Stimulated activated CD8-positive, alpha-beta memory T cell treated with anti-CD3 and anti-CD28 coated beads, Interleukin-4, amount 100 ng/mL, for 1 hour (primary cell): ENCODE measurements at places on chromosomes 7 and 10.

- no peak for DNase-seq
Observed at GRCh38 chr10:21292763-21293517, 232.5 kb downstream of the SKIDA1 start.

- no peak for DNase-seq
Observed at GRCh38 chr7:32179567-32179966, 109.4 kb upstream of the PDE1C start.

- no peak for DNase-seq
Observed at GRCh38 chr10:75540981-75541380, 109.6 kb downstream of the LRMDA start.

DNA sequence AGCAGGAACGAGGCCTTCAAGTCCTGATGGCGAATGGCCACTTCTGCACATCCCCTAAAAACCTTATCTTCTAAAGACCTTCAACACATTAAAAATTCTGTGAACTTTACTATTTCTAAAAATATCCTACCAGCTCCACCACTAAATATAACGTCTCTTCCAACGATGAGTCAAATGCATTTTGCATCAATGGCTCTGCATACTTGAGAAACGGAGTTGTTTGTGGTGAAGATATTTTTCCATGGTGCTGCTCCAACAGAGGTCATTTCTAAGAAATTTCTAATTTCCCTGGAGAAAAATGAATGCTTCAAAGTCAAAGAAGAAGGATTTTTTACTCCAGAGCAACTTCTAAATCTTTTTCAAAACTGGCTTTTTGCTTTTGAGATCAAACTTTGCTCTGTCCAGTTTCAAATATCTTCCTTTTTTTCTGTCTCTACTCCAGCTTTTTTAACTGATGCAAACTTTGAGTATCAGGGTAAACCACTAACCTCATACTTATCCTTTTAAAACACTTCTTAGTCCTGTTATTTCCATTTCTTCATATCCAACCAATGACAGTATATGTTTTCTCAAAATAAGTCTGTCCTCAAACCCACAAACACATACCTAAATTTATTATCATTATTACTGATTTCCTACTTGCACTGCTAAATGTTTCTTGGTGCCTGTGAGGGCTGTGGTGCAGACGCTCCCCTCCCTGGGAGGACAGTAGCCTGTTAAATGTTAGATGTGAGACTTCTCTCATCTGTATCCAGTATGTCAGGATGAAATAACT is 258.1 kb downstream of the KLF6 start:
- DNase-seq: no peak

- no peak for DNase-seq
Observed at GRCh38 chr10:21528236-21529031, 3.0 kb upstream of the SKIDA1 start.

DNA sequence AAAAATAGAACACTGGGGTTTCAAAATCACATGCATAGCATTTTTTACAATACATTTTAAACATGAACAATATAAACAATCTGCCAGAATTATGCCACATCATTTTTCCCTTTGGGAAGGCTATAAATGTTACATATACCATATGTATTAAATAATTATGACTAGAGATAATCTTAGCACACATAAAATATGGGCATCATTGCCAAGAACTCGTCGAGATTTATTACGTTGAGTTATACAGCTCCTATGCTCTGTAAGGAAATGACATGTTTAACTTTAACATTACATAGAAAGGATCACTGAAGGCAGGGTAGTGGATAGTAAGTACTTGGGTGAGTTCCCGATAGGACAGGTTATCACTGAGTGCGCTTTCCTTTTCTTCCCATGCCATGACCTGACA is 267.8 kb downstream of the PARD3 start:
- DNase-seq: no peak

- DNase-seq: no peak
Observed at GRCh38 chr10:72340510-72341261, 14.0 kb downstream of the DNAJB12 start.

- no peak for DNase-seq
Observed at GRCh38 chr7:1113548-1113885, 25.6 kb downstream of the GPER1 start.

DNA sequence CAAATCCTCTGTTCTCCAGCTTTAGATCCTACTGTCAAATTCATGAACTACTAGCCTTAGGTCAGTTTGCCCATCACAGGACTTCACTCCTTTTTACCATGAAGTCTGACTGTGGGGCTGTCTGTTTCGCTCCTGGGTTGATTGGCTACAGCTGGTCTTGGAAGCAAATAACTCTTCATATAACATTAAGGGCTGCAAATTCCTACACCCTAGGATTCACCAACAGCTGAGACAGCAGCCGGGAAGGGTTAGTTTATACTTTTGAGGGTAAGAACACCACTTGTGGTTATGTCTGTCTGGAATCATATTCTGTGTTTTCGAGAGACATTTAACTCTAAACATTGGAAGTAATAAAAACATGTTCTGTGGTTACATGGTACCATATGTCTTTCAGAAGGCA is 55.9 kb upstream of the KIAA1217 start:
- DNase-seq: no peak

DNA sequence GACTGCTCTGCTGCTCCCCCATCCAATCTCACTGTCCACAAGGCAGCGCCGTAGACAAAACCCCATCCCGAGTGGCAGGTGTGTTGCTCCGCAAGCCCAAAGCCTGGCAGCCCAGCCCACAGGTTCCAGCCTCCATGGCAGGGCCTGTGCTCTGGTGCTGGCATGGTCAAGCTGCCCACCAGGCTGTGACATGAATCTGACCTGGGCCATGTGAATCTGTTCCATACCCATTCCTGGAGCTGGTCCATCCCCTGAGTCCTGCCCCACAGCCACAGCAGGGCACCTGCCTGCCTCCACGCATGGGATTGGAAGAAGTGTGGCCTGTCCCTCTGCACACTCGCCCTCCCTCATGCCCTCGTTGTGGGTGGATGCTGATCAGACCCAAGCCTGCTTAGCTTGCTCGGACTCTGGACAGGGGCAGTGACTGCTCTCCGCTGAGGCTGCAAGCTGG is 128.8 kb downstream of the PTPN20 start:
- DNase-seq: no peak

DNA sequence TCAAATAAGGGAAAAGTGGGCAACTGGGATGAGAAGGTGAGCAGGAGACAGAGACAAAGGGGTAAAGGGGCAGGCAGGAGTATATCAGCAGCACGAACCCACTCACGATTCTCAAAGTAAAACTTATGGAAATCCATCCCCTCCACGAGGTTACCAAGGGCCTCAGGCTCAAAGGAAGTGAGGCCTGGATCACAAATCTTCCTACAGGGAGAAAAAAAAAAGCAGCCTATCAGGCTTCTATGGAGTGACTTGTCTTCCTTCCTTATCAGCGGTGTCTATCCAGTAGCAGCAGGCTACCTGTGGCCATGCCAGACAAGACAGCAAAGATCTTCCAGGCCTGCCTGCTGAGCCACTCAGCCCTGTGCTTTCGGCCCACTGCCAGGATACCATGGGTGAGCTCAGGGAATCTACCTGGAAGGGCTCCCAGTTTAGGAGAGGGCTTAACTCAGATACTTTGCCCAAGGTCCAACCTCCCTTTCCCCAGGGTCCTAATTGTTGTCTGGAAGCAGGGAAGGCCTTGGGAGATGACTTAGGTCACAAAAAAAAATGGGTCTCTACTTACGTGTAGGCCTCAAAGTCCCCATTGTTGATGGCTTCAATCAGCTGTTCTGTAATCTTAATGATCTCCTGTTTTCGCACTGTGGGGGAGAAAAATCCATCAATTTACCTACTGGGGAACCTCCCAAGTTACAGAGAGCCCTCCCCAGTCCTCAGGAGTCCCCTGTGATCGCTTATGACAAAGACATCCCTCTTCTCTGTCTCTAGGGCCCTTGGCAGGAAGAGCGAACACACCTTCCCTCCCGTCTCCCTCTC is 5.7 kb upstream of the NDST2 start:
- no peak for DNase-seq

GRCh38 chr10:82266438-82266837 is 391.4 kb downstream of the NRG3 start:
- no peak for DNase-seq

DNA sequence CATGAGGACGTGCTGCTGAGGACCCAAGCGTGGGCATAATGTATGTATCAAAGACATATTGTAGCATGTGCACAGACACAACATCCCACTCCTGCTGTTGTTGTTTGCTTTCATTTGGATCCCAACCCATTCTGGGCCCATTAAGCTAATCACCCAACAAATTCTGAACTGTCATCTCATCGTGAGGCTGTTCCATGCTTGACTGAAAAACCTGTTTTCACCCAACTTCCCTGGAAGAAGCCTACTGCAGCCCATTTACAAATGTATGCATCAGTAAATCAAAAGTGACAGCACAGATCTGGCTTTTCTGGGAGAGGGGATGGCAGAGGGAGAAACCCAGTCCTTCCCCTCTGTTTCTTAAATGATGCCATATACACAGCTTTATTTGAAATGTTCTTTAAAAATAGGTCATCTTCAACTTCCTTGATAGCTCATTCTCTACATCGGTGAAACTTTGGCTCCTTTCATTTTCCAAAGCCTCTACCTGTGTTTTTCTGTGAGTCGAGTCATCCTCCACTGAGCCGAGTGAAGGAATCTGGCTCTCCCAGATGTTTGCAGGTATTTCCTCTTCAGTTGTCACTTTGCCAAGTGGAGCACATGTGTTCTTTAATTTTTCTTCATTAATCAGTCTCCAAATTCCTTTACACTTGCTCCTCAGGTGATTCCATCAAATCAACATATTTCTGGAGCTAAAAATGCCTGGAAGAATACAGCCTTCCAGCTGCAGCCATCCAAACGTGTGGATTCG is 151.8 kb downstream of the CHN2 start:
- no peak for DNase-seq

- DNase-seq: no peak
Observed at GRCh38 chr7:100471021-100471420, 7.0 kb upstream of the SPACDR start.

- DNase-seq: no peak
Observed at GRCh38 chr10:63760034-63760707, 239.0 kb downstream of the REEP3 start.

DNA sequence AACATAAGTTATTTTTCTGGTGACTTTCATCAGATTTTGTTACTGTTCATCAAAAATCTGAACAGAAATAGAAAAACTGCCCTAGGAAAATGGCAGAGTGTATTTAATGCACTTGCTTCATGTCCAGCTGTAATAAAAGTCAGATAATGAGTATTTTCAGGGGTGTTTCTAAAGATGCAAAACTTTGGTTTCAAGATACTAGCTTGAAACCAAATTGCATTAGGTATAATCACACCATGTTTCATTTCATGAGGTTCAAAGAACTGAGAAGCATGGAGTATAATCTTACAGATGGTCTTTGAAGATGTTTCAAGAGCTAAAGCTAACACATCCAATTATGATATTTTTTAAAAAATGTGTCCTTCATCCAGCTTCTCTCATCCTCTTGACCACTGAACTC is 128.9 kb downstream of the NRCAM start:
- no peak for DNase-seq

- DNase-seq: no peak
Observed at GRCh38 chr10:45053569-45054100, 52.9 kb downstream of the ZNF22 start.

DNA sequence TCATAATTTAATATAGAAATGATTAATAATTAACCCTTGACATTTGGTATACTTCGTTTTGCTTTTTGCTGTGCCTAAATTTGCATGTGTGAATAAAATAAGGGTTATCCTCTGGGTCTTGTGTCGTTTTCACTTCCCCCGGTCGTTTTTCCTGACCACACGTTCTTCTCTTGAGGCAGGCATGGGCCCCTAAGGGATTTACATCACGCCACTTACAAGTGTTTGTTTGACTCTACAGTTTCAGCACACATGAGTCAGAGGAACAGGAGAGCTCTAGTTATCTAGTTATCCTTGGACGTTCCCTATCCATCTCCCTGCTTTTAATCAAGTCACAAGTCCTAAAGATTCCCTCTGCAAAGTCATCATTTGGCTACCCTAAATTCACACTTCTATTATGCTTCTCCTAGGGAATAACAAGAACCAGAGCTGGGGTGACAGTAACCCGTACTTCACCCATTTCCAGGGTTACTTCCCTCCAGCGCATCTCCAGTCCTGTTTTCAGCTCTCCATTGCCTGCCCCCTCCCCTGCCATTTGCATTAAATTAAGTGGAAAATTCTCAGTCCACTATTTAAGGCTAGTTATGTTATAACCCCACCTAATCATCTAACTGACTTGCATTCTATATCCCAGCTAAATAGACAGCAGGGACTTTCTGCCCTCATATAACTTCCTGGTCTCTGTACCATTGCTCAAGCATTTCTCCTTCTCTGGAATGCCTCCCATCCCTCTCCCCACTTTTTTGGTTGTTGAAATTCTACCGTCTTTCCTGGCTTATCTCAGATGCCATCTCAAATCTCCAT is 206.9 kb downstream of the PTEN start:
- no peak for DNase-seq

- no peak for DNase-seq
Observed at GRCh38 chr7:6559896-6560295, 8.6 kb upstream of the GRID2IP start.

DNA sequence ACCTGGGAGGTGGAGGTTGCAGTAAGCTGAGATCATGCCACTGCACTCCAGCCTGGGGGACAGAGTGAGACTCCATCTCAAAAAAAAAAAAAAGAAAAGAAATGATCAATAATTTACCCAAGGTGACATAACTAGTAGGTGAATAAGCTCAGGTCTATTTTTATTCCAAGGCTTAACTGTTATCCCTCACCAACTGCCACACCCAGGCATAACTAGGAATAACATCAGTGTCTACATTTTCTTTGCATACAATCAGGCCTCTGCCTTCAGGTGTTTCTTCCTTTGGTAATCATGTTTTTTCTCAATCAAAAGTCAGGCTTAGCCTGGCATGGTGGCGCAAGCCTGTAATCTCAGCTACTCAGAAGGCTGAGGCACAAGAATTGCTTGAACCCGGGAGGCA is 26.6 kb downstream of the CPEB3 start:
- DNase-seq: no peak

DNA sequence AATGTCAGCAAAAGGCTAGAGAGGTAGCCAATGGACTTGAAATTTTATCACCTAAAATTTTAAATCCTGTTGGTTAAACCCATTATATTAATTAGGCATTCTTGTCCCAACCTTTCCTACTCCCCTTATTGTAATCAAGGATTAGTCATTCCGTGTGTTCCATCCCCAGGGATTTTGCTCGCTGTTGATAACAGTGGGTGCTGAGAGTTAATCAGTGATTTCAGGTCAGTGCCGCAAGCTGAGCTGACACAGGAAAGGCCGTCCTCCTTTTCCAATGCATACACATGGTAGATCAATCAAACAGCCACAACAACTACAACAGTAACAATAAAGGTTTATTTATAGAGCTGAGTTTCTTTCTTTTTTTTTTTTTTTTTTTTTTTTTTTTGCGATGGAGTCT is 271.4 kb downstream of the ACTR3B start:
- no peak for DNase-seq

GRCh38 chr10:22229802-22230157 is 12.0 kb upstream of the EBLN1 start:
- no peak for DNase-seq

GRCh38 chr7:122847871-122848473 is 38.3 kb downstream of the CADPS2 start:
- no peak for DNase-seq

GRCh38 chr7:17055596-17055995 is 173.8 kb upstream of the AGR3 start:
- no peak for DNase-seq
